ENCODE measurements at places on chromosomes 11 and 22.

GRCh38 chr22:35582861-35583670 is 34.1 kb downstream of the MB start:
- no peak for DNase-seq

DNA sequence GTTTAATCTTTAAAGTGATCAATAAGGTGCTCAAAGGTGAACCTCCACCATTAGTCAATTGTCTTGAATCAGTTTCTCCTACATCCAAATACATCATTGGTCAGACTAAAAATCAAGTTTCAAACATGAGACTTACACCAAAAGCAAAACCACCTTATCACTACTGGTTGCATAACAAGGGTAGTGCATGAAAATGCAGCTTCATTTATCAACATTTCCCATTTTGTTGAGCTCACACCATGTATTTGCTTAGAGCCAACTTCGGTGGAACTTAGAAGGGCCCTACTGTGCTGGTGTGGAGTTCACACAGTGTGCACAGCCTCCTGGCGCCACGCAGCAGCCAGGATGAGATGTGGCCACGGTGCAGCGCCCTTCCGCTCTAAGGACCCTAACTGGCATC is 23.1 kb upstream of the PHLDA2 start:
- no peak for DNase-seq

DNA sequence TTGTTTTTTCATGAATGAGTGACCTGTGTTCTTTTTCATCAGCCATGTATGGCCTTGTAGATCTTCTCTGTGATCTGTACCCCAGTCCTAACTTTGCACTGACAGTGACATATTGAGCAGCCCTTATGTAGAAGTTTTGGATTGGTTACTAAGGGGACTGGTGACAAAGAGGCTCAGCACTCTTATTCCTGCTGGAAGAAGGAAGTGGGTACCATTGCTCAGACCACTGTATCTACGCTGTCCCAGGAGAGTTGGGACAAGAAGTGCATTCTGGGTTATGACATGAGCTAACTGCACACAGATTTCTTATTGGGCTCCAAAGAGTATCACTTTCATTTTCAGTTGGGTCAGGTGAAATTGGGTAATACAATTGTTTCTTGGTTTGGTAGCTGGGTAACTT is 107.8 kb upstream of the RASSF10 start:
- no peak for DNase-seq

DNA sequence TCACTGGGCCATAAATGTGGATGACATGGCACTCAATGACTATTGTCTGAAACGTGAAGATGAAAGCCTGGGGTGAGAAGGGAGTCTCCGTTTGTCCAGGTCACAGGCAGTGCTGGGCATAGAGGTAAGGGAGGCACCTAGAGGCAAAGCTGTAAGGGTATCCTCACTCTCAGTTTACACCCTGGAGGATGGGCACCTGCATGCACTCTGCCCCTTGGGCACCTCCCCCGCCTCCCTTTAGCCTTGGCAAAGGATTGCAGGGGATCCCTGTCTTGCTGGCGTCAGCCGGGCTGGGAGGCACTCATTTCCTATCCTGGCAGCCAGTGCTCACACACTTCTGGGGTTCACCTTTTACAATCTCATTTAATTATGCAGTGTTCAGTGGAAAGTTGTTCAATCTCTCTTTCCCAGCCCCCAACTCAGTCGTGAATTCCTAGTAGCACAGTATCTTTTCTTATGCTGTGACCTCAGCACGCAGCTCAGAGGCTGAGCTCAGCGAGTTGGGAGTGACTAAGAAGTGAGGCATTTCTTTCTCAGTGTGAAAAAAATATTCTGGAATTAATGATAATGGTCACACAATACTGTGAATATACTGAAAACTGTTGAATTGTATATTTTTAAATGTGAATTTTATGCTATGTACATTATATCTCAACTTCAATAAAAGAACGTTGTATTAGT is 866.6 kb downstream of the BRD1 start:
- no peak for DNase-seq

DNA sequence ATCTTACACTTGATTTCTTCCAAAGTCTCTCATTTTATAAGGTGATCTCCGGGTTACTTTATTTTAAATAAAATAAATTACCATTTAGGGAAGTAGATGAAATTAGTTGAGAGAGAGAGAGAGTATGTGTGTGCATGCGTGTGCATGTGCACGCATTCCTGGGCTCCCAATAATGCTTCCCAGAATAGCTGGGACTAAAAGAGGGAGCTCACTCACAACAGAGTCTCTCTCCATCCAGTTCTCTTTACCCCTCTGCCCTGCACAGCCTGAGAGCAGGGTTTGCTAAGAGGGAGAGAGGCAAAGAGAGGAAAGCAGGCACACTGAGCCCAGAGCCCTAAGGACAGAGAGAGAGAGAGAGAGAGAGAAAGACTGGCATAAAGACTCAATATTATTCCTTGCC is 11.3 kb upstream of the TRIM44 start:
- no peak for DNase-seq

DNA sequence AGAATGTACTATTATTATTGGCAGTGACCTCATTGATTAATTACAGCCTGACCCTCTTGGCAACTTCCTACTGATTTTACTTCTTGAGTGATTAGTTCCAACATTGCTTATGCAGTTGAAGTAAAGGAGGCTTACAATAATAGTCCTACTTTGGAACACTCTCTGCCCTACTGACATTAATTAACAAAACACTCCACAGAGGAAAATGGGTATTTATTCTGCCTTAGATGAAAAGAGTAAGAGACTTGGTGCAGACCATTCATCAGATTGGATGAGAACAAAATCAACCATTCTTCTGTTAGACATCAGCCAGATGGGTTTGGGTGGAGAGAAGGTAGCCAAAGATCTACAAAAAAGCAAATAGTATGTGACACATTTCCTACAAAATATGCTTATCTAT is 363.8 kb downstream of the FAT3 start:
- no peak for DNase-seq

GRCh38 chr11:100546714-100547113 is 140.4 kb upstream of the ARHGAP42 start:
- DNase-seq = no peak

DNA sequence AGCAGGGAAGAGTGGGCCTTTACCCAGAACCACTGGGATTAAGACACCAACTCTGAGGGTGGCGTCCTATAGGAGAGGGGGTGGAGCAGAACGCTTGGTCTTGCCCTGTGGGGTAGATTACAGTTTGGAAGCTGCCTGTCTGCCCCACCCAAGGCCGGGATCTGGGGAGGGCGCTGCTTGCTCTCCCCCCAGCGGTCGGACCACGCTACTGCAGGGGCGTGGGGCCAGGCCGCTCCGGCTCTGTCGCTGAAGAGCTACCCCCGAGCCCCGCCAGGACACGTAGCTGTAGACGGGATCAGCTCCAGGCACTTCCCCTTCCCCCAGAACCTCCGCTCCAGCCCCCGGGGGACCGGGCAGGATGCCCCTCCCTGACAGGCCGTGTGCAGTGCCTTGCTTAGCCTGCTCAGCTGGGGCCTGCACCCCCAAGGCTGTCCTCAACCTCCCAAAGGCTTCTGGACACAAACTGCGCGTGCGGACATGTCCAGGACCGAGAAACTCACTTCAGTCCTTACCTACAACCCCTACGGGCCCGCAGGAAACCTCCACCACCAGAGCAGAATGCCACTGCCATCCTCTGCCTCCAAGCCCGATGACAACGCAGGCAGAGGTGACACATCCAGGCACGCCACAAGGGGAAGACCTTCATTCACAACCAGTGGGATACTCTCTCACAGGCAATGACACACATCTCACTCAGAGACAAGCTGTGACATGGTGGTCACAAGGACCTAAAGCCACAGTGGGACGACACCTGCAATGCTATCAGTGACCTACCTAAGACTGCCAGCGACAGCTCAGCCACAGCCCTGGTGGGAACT is 3.6 kb downstream of the AHNAK start:
- no peak for DNase-seq

DNA sequence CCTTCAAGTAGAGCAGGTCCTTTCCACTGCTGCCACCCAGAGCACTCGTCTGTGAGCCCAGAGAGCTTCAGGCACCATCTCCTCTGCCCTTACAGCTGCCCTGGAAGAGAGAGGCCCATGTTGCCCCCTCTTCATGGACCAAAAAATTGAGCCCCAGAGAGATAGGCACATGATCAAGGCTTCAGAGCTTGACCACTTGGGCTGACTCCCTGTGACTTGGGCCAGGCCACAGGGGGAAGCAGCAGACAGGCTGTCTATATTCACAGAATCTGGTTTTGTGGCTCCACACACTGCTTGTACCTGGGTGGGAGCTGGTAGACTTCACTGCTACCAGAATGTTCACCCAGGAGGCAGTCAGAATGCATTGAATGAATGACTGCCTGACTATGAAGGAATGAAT is 58.2 kb downstream of the SMIM38 start:
- no peak for DNase-seq

DNA sequence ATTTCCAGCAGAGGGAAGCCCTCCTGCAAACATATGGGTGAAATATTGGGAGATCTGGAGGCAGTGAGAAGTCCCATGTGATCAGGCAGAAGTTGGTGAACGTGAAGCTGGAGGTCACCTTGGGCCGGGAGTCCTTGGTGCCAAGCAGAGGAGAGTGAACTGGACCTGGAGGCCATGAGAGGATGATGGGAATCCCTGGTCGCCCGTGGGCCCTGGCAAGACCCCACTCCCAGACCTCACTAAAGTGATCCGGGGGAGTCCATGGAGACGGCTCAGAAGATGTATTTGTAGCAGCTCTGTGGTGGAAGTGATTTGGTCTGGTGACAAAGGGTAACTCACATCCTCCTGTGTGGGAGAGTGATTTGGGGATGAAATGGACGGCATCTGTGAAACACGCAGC is 71.0 kb downstream of the ARHGAP8 start:
- DNase-seq = no peak

Data from putamen (tissue), 1 donor.